ENCODE measurements at places on chromosomes 6 and 20.

GRCh38 chr20:19412254-19412653, 199.8 kb downstream of the SLC24A3 start:
- DNase-seq = no peak

DNA sequence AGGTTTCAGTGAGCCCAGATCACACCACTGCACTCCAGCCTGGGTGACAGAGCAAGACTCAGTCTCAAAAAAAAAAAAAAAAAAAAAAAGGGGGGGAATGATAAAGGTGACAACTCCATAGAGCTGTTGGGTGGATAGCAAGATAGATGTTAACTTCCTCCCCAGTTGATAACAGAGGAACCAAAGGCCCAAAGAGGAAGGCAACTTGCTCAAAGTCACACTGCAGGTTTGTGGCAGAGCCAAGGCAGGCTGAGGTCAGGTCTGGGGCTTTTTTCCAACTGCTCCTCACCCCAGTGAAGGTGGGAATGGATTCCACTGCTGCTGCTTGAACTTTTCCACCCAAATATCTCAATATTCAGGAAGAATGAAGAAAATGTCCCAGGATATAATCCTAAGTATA, 26.7 kb downstream of the HCK start:
- no peak for DNase-seq

- DNase-seq = no peak
Measured at GRCh38 chr20:2320813-2321658, 25.2 kb downstream of the TGM3 start.

DNA sequence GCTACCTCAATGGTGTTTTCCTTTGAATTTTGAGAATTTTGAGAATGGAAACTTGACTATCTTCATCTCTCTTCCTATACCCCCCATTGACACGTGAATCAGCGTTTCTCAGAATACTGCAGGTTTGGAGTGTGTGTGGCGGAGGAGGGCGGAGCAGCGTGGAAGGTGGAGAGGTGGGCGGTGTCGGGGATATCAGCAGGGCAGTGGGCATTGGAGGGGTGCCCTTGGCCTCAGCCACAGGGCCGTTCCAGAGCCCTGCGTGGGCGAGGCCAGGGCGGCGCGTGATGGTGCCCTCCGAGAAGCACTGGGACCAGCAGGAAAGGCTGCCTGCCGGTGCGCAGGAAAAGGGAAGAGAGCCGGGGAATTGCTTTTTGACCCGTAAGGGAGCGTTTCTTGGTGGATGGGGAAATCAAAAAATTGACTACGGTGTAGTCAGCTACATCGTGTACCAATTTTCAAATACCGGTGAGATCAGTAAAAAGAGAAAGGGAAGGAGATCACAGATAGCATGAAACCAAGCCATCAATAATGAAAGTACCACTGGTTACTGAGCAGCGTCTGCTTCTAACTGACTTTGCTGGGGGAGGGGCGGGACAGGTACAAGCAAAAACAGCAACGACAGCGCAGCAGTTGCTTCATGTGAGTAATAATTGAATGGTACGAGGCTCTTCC, 82.7 kb upstream of the DUSP22 start:
- DNase-seq = no peak

- peak; percentile 59 for DNase-seq
Measured at GRCh38 chr20:56443654-56444540, 24.5 kb upstream of the RTF2 start.

GRCh38 chr20:63850689-63851547, 10.4 kb upstream of the ABHD16B start:
- no peak for DNase-seq

GRCh38 chr20:5416086-5416485, 99.3 kb upstream of the PROKR2 start:
- DNase-seq = no peak

DNA sequence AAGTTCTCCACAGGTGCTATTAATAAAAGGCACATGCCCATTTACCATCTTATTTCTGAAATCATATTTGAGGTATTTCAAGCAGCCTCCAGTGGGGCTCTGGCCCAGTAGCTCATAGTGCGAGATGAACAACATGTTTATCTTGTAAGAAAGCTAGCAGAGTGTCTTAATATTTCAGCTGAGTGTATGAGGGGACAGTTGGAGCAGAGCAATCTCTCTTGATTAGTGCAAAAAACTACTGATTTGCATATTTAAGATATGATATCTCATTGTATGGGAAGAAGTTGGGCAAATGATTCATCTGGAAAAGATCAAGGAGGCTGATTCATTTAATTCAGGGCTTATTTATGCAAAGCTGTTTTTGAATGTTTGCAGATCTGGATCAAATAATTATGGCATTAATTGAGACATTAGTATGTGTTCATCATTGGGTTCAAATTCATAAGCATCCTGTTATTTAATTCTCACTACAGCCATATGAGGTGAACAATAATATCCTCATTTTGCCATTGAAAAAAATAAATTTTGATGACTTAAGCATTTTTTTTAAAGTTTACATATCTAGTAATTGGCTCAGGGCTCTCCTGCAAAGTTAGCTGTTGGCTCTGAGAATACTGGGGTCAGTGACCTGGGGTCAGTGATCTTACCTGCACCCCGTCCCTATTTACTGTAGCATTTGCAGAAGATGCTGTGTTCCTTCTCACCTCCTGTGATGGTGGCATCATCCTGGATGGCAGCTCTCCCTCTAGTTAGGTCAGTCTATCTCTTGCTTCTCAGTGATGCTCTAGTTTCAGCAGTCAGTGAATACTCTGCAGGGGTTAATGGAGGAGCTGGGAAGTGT, 24.1 kb upstream of the GCLC start:
- DNase-seq = no peak

- DNase-seq = no peak
Measured at GRCh38 chr6:33166363-33166762, 25.9 kb downstream of the COL11A2 start.

GRCh38 chr6:5302220-5302946, 41.1 kb downstream of the FARS2 start:
- no peak for DNase-seq

GRCh38 chr6:3162067-3162497, 4.7 kb upstream of the TUBB2A start:
- no peak for DNase-seq

- DNase-seq = no peak
Measured at GRCh38 chr6:142482249-142482648, 180.4 kb downstream of the ADGRG6 start.

DNA sequence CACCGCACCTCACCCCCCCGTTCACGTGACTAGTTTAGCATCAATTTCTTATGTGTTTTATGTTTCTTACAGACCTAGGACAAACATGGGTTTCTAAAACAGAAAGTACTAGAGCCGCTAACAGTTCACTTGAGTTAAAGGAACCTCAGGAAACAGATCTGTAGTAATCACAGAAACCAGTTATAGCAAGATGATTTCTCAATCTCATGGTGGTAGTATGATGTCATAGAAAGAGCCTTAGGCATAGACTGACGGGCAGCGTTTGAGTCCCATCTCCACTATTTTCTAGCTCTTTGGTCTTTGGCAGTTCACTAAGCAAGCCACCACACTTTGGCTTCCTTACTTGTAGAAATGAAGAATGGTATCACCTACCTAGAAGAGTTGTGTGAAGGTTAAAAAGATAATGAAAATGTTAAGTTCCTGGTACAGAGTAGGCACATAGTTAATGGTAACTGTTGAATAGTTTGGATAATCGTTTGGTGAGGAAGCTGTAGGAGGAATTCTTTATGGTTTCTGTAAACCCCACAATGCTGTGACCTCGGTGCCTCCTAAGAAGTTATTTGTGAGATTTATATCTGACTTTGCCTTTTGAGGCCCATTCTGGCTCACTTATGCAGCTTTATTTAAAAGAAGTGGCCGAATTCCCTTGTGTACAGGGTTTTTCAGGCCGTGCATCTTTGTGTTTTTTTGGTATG, 21.3 kb downstream of the CTNNBL1 start:
- no peak for DNase-seq

- DNase-seq = no peak
Measured at GRCh38 chr6:24492475-24492874, 2.3 kb upstream of the ALDH5A1 start.

DNA sequence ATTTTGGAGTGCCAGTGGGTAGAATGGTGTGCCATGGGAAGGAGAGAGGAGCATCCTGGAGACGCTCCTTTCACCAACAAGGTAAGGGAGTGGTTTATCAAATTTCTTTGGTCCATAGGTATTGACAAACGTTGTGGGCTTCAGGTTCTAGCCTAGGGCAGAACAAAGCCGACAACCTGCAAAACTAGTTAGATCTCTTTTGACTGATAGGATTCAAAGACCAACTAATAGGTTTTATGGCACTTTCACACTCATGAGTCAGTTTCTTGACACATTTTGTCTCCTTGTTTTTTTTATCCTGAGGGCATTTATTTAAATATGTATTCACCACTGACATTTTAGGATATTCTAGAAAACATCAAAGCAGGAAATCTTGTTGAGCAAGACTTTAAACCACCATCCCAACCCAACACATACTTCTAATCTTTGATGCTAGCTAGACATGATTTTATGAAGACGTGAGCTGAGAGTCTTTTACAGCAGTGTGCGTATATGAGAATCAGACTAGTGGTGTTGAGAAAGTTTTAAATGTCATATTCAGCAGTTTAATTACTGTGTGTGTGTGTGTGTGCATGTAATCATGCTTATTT, 370.4 kb upstream of the HSF2 start:
- DNase-seq = no peak

- no peak for DNase-seq
Measured at GRCh38 chr6:41747256-41748101, at the start of gene PGC. Gene PGC (minus strand): TSS chr6:41747397. CDS start chr6:41747334, 63 bp downstream.
